M059J (cell line): ENCODE measurements at places on chromosomes 11 and 22. TPM values are rescaled to one million over a fixed set of nuclear protein-coding genes. Genes with fewer than 3 reads are reported as not detected.

KRTAP5-1 gene
- not detected in 2 replicates for total RNA-seq

PDXP gene
- 29.8 and 32.6 TPM in 2 replicates for total RNA-seq

P2RY2 gene
- 0.30 and 0.84 TPM in 2 replicates for total RNA-seq

RRP7A gene
- 18.4 and 24.2 TPM in 2 replicates for total RNA-seq

MB gene
- total RNA-seq = 0.30 and 0.94 TPM in 2 replicates

NOX4 gene
- total RNA-seq = not detected in 2 replicates

SCGB1A1 gene
- not detected in 2 replicates for total RNA-seq

ZNF215 gene
- total RNA-seq = 0.44 and 1.0 TPM in 2 replicates

DRICH1 gene
- not detected in 2 replicates for total RNA-seq

YWHAH gene
- 176 and 196 TPM in 2 replicates for total RNA-seq

BACE1 gene
- total RNA-seq = 40.9 and 43.3 TPM in 2 replicates

RIC3 gene
- total RNA-seq = 0.32 TPM in 1 of 2 replicates, not detected in the other

WT1 gene
- total RNA-seq = 4.6 and 5.9 TPM in 2 replicates

RAG2 gene
- total RNA-seq = not detected in 2 replicates

GRCh38 chr11:117950993-117951961, 22.1 kb upstream of the TMPRSS13 start:
- DNase-seq = no peak

DNA sequence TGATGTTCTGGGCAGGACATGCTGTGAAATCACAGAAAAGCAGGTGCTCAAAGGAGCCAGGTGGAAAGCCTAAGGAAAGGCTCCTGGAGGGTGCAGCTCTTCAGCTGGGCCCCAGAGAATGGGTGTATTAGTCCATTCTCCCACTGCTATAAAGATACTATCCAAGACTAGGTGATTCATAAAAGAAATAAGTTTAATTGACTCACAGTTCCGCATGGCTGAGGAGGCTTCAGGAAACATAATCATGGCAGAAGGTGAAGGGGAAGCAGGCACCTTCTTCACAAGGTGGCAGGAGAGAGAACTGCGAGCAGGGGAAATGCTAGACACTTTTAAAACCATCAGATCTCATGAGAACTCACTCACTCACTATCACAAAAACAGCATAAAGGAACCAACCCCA, 43.1 kb upstream of the DEUP1 start:
- no peak for DNase-seq

- no peak for DNase-seq
Measured at GRCh38 chr11:19239039-19239438, 1.7 kb downstream of the E2F8 start.

- no peak for DNase-seq
Measured at GRCh38 chr11:61976813-61977475, 9.5 kb upstream of the FTH1 start.

- peak; percentile 89 for DNase-seq
Measured at GRCh38 chr11:111846636-111847035, 24.7 kb downstream of the ALG9 start.

DNA sequence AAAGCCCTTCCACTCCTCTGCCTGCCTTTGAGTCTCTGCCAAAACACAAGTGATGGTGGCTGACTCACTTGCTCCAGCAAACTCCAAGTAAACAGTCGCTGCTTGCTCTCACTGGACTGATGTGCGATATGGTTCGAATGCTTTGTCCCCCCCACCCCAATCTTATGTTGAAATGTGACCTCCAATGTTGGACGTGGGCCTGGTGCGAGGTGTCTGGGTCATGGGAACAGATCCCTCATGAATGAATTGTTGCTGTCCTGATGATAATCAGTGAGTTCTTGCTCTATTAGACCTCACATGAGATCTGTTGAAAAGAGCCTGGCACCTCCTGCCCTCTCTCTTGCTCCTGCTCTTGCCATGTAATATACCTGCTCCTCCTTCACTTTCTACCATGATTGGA, 747.9 kb downstream of the OPCML start:
- DNase-seq = peak; percentile 67

GRCh38 chr11:33893711-33894397, 2.0 kb upstream of the LMO2 start:
- no peak for DNase-seq

GRCh38 chr11:8102965-8103364, 22.0 kb downstream of the TUB start:
- DNase-seq = no peak

- no peak for DNase-seq
Measured at GRCh38 chr11:108890482-108891105, 225.7 kb downstream of the DDX10 start.

GRCh38 chr11:113387605-113388211, at the start of gene ANKK1:
ANKK1 (plus strand) TSS chr11:113387779; CDS start chr11:113387885, 106 bp downstream.
- no peak for DNase-seq

DNA sequence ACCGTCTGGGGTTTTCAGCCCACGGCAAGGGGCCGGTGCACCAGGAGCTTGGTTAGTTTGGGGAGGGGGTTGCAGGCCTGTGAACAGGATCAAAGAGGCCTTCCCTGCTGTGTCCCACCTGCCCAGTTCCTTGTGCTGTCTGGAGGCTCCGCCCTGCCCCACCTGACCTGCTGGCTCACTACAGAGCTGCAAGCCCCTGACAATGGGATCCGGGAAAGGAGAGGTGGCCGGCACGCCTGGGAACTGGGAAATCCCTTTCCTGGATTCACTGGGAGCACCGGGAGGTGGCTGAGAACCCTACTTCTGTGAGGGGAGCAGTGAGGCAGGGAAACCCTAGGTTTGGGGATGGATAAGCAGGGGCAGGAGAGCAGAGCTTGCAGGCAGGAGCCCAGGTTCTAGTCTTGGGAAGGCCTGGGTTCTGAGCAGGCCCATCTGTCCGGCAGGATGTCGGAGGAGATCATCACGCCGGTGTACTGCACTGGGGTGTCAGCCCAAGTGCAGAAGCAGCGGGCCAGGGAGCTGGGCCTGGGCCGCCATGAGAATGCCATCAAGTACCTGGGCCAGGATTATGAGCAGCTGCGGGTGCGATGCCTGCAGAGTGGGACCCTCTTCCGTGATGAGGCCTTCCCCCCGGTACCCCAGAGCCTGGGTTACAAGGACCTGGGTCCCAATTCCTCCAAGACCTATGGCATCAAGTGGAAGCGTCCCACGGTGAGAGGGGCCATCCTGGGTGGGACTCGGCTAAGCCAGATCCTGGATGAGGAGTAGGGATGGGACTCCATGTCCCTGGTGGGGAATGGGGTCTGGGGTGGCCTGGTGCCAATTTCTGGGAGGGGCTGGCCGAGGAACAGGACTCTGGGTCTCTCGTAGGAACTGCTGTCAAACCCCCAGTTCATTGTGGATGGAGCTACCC, 786 bp downstream of the CAPN1 start:
- DNase-seq = peak; percentile 42

DNA sequence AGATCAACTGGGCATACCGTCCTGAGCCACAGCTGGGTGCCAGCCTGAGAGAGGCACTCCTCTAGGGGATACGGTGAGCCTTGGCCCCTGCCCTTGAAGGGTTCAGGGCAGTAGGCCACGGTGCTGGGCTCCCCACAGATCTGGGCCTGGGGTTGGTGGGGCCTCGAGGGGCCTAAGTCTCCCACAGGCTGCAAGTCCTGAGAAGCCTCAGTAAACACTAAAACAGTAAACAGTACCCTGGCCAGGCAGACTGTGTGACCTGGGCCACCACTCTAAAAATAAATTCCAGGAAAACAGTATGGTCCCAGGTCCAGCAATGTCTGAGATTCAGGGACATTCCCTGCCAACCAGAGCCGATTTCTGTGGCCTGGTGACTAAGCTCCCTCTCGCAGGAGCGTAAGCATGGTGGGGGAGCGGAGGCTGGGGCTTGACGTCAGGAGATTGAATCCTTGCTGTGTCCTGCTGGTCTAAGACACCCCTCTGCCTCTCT, 2.3 kb upstream of the RHOD start:
- DNase-seq = peak; percentile 95

- peak; percentile 94 for DNase-seq
Measured at GRCh38 chr11:65637794-65638419, at the start of gene SIPA1. SIPA1 (plus strand) TSS chr11:65638101; CDS start chr11:65640922, 2,821 bp downstream.

- peak; percentile 84 for DNase-seq
Measured at GRCh38 chr22:45997777-45998637, 21.0 kb upstream of the WNT7B start.

DNA sequence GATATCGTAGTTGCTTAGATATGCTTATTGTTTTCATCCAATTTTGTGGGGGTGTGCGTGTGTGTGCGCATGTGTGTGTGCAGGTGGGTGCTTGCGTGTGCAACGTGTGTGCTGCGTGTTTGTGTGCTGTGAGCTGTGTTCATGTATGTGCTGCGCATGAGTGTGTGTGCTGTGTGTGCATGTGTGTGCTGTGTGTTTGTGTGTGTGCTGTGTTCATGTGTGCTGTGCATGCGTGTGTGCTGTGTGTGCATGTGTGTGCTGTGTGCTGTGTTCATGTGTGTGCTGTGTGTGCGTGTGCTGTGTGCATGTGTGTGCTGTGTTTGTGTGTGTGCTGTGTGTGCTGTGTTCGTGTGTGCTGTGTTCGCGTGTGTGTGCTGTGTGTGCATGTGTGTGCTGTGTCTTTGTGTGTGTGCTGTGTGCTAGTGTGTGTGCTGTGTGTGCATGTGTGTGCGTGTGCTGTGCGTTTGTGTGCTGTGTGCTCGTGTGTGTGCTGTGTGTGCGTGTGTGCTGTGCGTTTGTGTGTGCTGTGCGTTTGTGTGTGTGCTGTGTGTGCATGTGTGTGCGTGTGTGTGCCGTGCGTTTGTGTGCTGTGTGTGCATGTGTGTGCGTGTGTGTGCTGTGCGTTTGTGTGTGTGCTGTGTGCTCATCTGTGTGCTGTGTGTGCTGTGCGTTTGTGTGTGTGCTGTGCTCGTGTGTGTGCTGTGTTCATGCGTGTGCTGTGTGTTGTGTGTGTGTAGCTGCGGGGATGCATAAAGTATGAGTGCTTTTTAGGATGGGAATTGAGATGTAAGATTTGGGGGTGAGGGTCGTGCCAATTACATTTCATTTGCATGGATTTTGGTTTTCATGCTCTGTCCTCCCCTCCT, 7.6 kb downstream of the IGF2 start:
- DNase-seq = no peak

GRCh38 chr11:26703411-26704191, 18.3 kb downstream of the SLC5A12 start:
- no peak for DNase-seq

DNA sequence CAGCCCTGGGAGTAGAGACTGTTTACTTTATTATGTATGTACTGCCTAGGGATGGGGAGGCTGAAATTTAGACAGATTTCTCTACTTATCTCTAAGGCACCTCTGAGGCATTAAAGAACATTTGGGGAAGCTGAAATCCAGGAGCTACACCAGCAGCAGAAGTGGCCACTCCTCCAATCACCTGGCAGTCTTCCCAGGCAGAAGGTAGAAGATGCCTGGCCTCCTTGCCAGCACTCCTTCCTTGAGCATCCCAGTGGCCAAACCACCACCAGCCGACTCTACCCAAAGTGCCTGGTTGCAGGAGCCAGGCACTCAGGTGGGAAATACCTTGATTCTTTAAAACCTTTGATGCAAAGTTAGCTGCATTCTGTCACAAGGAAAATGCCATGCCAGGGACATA, 1.9 kb upstream of the FAT3 start:
- no peak for DNase-seq

- no peak for DNase-seq
Measured at GRCh38 chr11:2998073-2998850, 6.1 kb upstream of the NAP1L4 start.

DNA sequence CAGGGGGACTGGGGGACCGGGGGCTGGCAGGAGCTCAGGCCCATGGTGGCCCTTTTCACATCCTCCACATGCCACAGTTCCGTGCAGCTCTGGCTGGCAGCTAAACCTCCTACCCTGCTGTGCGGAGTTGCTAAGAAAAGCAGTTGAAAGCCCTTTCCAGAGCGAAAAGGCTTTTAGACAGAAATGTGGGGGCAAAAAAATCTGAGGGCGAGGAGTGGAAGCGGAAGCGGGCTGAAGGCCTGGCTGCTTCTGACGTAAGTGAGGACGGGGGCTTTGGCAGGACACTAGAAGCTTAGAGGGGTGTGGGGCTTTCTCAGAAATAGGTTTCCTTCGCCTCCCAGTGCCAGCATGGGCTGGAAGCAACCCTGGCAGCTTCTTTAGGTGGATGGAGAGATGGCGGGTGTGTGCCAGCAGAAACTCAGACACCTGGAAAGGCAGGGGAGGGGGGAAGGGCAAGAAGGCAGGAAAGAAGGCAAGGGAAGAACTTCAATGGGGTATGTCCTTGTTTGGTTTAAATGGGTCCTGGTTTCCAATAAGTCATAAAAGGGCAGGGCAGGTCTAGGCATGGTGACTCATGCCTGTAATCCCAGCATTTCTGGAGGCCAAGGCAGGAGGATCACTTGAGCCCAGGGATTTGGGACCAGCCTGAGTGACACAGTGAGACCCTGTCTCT, 11.2 kb upstream of the DGKZ start:
- DNase-seq = no peak

GRCh38 chr11:115297330-115297729, 206.9 kb downstream of the CADM1 start:
- no peak for DNase-seq

- no peak for DNase-seq
Measured at GRCh38 chr11:129849447-129850130, 33.9 kb downstream of the TMEM45B start.

DNA sequence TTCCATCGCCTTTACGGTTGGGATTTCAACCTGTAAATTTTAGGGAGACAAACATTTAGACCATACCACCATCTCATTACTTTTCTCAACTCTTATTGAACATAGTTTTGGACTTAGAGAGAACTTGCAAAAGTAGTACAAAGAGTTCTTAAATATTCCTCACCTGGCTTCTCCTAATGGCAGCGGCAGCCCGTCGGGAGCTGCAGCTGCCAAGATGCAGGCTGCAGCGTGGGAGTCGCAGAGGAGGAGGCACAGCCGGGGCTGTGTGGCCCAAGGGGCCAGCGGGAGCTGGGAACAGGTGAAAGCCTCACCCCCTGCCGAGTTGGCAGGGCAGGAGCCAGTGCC, 23.1 kb upstream of the RNASEH2C start:
- no peak for DNase-seq

GRCh38 chr22:40008726-40009291, 14.1 kb downstream of the FAM83F start:
- DNase-seq = peak; percentile 32

- DNase-seq = no peak
Measured at GRCh38 chr22:20585639-20586402, 78.4 kb downstream of the MED15 start.

GRCh38 chr22:42608823-42609361, 5.8 kb downstream of the POLDIP3 start:
- peak; percentile 49 for DNase-seq

DNA sequence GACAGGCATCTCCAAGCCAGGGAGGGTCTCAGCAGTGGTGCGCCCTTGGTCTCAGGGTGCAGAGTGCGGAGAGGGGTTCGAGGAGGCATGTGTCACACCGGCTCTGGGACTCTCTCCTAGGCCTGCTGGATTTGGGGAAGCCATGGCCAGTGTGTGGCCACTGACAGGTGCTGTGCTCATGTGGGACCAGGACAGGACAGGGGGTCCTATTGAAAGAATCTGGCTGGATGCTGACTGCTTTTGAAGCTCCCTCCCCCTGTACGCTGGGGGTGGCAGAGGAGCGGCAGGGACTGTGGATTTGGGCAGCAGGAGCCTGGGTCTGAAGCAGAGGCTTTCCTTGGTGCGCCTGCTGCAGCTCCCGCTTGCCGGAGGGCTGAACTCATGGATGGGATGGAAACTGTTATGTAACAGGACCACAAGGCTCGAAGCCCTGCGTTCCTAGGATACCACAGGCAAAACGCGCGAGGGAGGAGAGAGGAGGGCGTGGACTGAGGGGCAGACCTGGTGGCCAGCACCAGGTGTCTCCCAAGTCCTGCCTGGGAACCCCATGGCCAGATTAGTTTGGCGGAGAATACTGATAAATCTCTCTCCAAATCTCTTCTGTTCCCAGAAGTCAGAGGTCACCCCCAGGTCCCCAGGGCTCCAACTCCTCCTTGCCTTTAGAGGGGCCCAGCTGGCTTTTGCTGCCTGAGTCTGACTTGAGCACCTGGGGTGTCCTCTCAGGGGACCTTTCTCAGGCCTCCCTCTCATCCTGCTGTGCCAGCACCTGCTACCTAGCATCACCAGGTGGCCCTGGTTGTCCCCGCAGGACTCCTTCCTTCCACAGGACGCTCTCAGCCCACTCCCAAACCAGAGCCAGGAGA, 13.8 kb upstream of the TEF start:
- no peak for DNase-seq
